Activated CD8-positive, alpha-beta T cell treated with anti-CD3 and anti-CD28 coated beads, Interleukin-2, amount 10 ng/mL, durations not matched to agents 7 days and 5 days (primary cell): ENCODE measurements at places on chromosomes 4 and X. TPM values are rescaled to one million over a fixed set of nuclear protein-coding genes. Genes with fewer than 3 reads are reported as not detected.
A peak's percentile ranks its signal among the peaks of the same experiment; 100 is the strongest.

DNA sequence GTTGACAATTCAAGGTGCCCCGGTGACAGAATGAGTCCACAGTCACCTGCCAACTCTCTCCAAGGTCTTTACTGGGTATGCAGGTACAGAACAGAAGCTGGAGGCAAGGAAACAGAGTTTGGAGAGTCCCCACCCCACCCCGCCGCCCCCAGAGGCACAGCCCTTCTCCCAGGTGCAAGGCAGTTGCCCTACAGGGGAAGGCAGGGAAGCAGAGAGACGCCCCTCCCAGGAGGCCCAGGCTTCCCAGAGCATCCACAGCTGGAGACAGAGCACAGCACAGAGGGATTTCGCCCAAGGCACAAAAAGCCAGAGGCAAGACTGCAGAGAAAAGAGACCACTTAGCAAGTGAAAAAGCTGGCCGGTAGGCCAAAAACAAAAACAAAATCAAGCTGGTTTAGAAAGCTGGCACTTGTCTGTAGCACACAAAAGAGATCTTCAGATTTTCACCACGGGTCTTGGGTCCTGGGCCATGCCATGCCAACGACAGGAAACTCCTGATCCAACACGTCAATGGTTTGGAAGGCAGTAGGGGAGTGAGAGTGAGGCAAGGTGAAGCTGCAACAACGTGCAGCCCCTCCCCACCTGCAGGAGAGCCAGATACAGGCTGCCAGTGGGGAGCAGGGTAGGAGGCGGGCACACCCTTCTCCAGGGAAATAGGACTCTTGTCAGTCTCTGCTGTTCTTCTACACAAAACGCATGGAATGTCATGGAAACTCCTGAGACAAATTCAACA is 113.3 kb downstream of the AFAP1 start:
- DNase-seq: no peak
- peaks cover 35% of the 10 kb centered on the region for H3K4me1 ChIP-seq
- H3K27me3 ChIP-seq: no peaks in the 10 kb centered on the region
- H3K36me3 ChIP-seq: peaks cover 9% of the 10 kb centered on the region

GRCh38 chr4:145731028-145731427 is 51.1 kb downstream of the C4orf51 start:
- H3K27me3 ChIP-seq: peaks cover 15% of the 10 kb centered on the region
- H3K4me3 ChIP-seq: no peak overlapping the region
- H3K27ac ChIP-seq: no peak overlapping the region
- no peaks in the 10 kb centered on the region for H3K36me3 ChIP-seq
- no peak for DNase-seq

DNA sequence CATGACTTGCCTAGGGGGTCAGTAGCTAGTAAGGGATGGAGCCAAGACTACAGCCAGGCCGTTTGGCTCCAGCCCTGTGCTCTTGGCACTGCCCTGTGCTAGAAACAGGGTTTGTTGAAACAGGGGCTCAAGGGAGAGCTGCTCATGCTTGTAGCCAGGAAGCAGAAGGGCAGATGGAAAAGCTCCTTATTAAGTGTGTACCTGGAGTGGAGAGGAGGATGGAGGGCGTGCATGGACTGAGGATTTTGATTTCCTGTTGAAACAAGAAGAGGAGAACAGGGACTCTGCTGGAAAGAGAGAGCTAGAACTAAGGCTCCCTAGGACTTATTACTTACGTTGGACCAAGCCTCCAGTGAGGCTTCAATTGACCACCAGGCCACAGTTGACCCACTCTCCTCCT is 363.0 kb downstream of the MID1IP1 start:
- H3K27ac ChIP-seq: no peak overlapping the region
- peaks cover 16% of the 10 kb centered on the region for H3K4me1 ChIP-seq
- H3K27me3 ChIP-seq: peaks cover 5% of the 10 kb centered on the region
- H3K4me3 ChIP-seq: no peak overlapping the region
- no peak for DNase-seq

DNA sequence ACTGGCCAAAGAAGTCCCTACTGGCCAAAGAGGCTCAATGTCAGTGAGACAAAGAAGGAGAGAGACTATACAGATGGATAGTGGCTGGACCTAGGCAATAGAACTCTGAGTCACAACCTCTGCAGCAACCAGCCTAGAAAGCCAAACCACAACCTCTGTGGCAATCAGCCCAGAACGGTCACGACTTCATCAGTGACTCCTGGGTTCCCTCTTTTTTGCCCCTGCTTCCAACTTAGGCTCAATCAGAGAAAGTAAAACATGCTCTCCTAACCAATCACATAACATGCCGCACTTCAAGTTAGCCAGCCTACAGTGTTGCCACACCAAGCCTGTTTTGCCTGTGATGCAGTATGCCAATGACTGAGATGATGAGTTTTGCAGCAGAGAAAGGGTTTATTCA is 203.4 kb downstream of the ANAPC10 start:
- H3K4me3 ChIP-seq: no peak overlapping the region
- H3K4me1 ChIP-seq: no peaks in the 10 kb centered on the region
- no peaks in the 10 kb centered on the region for H3K36me3 ChIP-seq
- no peak for DNase-seq
- H3K27ac ChIP-seq: no peak overlapping the region

DNA sequence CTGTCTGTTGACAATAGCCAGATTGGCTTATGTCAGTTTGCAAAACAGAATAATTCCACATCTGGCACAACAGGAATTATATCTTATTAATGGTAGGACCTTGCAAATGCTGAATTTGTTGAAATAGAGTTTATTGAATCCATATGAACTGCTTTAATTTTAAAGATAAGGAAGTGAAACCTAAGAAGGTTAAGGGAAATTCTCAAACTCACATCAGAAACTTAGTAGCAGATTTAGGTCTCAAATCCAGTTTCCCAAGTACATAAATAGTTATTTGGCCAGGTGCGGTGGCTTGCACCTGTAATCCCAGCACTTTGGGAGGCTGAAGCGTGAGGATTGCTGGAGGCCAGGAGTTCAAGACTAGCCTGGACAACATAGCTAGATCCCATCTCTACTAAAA is 117.1 kb downstream of the HNRNPD start:
- H3K27me3 ChIP-seq: peaks cover 4% of the 10 kb centered on the region
- no peaks in the 10 kb centered on the region for H3K36me3 ChIP-seq
- no peak overlapping the region for H3K4me3 ChIP-seq
- H3K4me1 ChIP-seq: no peaks in the 10 kb centered on the region
- H3K27ac ChIP-seq: no peak overlapping the region
- DNase-seq: no peak

DNA sequence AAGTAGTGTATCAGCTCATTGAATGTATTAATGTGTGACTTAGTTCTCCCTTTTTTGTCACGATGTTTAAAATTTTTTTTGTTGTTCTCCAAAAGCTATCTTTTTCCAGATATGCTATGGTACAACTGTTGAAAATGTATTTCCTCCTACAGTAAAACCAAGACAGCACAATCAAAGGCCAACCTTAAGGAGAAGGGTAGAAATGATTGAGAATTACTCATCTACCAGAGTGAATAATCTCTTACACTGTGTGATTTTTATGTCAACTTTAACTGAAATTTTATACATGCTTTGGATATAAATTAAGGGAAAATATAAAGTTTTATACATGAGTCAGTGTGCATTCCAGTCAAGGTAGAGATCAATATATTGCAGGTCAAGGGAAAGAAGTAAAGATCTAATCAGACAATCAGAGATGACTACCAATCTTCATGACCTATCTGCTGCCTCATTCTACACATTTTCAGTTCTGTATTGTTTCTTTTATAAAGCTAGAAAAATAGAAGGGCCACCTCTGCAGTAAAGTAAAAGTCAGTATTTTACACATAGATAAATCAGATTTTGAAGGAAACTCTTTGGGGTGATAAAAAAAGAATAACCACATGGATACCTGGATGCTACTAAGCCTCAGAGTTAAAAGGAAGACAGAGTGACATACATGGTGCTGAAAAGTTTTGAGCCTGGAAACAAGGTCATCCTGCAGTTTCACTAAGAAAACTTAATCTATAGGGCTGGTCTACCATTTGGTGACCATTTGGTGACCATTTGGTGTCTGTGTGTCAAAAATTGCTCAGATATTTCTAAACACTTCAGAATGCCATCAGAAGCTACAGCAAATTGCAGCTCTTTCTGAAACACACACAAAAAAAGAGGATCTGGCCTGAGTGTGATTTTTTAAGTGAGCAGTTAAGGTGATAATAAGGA is 1.6 kb downstream of the FAM13A start:
- peaks cover 5% of the 10 kb centered on the region for H3K27me3 ChIP-seq
- H3K27ac ChIP-seq: no peak overlapping the region
- peaks cover 5% of the 10 kb centered on the region for H3K4me1 ChIP-seq
- H3K36me3 ChIP-seq: no peaks in the 10 kb centered on the region

DNA sequence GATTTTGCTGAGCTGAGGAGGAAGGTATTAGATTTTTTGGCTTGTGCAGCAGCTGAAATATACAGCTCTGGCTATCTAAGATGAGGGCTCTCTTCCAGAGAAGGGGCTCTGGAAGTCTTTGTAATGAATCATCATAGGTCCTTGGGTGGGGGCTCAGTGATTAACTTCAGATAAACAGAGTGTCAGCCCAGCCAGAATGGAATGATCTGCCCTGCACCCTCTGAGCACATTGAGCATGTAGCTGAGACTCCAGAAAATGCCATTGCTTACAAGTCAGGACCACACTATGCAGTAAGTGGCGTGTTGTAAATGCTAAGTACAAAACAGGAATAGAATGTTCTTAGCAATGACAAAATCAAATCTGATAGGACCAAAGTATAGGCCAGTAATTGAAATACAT is 836.0 kb downstream of the PDHA2 start:
- no peaks in the 10 kb centered on the region for H3K27me3 ChIP-seq
- no peaks in the 10 kb centered on the region for H3K4me1 ChIP-seq
- DNase-seq: no peak
- no peak overlapping the region for H3K4me3 ChIP-seq

The LPAR4 gene
- not detected for total RNA-seq

DNA sequence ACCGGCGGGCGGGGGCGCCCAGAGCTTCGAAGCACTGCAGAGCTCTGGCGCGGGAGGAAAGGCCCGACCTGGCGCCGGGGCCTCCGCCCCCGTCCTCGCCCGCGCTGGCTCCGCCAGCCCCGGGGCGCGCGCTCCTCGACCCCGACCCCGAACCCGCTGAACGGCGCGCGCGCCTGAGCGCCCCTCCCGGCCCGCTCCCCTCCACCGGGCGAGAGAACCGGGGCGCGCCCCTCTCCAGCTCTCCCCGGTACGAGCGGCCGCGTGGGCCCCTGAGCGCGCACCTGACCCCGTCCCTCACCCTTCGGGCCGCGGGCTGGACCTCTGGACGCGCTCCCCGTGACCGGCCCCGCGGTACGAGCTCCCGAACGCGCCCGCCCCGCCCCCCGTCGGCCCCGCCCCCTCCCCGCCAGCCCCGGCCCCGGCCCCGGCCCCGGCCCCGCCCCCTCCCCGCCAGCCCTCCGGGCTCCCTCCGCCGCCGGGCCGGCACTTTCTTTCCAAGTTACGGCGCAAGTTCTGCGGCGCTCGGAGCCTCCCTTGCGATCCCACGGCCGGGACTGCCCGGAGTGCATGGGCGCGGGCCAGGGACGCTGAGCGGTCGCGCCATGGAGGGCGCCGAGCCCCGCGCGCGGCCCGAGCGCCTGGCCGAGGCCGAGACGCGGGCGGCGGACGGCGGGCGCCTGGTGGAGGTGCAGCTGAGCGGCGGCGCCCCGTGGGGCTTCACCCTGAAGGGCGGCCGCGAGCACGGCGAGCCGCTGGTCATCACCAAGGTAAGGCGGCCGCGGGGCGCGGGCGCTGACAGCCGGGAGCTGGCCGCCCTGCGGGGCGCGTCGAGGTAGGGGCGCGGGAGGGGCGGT is at the start of gene SHROOM2:
SHROOM2 (plus strand) TSS at position 486 of the 854 bp plus-strand sequence; CDS start at position 603, 117 bp downstream.
- H3K27ac ChIP-seq: no peak within 1 kb of the TSS
- DNase-seq: no peak
- H3K4me1 ChIP-seq: no peaks in the 10 kb centered on the region
- H3K36me3 ChIP-seq: no peaks in the 10 kb centered on the region
- peaks cover 33% of the 10 kb centered on the region for H3K27me3 ChIP-seq

- no peaks in the 10 kb centered on the region for H3K27me3 ChIP-seq
- H3K4me3 ChIP-seq: no peak overlapping the region
- no peak overlapping the region for H3K27ac ChIP-seq
- peaks cover 3% of the 10 kb centered on the region for H3K36me3 ChIP-seq
Observed at GRCh38 chr4:7808752-7809151, 130.9 kb downstream of the AFAP1 start.

The POU3F4 gene
- total RNA-seq: not detected

The USP17L12 gene
- total RNA-seq: not detected

The ODAPH gene
- total RNA-seq: not detected

GRCh38 chr4:55393461-55394320 is 2.1 kb upstream of the TMEM165 start:
- no peak overlapping the region for H3K4me3 ChIP-seq
- H3K4me1 ChIP-seq: peaks cover 32% of the 10 kb centered on the region
- peak overlapping the region; percentile 22 for H3K27ac ChIP-seq
- H3K36me3 ChIP-seq: peaks cover 20% of the 10 kb centered on the region
- no peaks in the 10 kb centered on the region for H3K27me3 ChIP-seq

The MGST2 gene
- total RNA-seq: 13.4 TPM

GRCh38 chr4:153221783-153222706 is 17.8 kb downstream of the TRIM2 start:
- peak overlapping the region; percentile 75 for H3K4me3 ChIP-seq
- H3K4me1 ChIP-seq: peaks cover 36% of the 10 kb centered on the region
- peak; percentile 27 for DNase-seq
- H3K27ac ChIP-seq: no peak overlapping the region
- peaks cover 8% of the 10 kb centered on the region for H3K36me3 ChIP-seq

The HTRA3 gene
- total RNA-seq: not detected

- H3K27ac ChIP-seq: no peak overlapping the region
- DNase-seq: no peak
- H3K36me3 ChIP-seq: peaks cover 2% of the 10 kb centered on the region
Observed at GRCh38 chr4:108601106-108601505, 19.3 kb upstream of the RPL34 start.
